Activated naive CD4-positive, alpha-beta T cell (primary cell): ENCODE measurements at places on chromosomes 7 and 10.

GRCh38 chr7:42550706-42551470, 313.9 kb upstream of the GLI3 start:
- DNase-seq, result no peak

- DNase-seq, result no peak
Observed at GRCh38 chr10:131737543-131738395, 163.0 kb upstream of the PPP2R2D start.

DNA sequence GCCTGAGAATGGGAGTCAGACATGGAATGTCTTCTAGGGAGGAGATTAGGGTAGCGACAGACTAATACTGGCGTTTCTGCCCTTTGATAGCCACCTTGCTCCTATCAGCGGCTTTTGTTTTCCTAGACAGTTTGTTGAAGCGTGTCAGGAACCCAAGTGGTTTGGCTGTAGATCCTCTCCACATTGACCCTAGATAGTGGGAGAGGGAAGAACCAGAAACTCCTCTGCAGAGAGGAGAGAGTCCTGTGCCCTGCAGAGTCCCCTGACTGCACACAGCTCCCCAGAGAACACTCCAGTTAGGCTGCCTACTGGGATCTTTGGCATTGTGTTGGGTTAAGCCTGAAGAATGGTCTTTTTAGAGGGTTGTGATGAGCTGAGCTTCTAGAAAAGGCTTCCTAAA, 2.4 kb downstream of the MEPCE start:
- no peak for DNase-seq

DNA sequence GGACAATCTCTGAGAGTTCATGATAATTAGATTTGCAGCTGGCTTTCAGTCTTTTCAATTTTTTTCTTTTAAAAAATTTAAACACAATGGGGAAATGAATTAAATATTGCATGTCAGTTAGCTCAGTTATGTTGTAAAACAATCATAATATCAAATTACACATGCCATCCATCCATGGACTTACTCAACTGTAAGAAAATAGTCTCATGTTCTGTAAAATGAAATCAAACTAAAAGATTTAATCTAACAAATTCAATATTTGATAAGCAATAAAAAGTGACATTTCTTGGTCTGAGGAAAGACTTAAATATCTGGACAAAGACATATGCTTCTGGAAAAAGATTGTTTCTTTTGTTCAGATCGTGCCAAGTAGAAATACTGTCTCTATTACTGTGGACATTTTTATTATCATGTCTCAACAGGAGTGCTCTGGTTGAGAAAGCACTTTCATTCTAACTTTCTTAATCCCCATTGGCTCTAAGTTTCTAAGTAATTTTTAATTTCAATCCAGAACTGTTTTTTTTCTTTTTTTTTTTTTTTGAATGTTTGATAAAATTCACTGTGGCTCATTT, 179.2 kb upstream of the FAM3C start:
- DNase-seq, result no peak

- DNase-seq, result no peak
Observed at GRCh38 chr10:122232769-122233168, 38.3 kb upstream of the BTBD16 start.

GRCh38 chr7:151032936-151033863, 5.0 kb downstream of the ABCB8 start:
- no peak for DNase-seq

GRCh38 chr10:61898435-61898778, 3.1 kb upstream of the ARID5B start:
- DNase-seq, result no peak

DNA sequence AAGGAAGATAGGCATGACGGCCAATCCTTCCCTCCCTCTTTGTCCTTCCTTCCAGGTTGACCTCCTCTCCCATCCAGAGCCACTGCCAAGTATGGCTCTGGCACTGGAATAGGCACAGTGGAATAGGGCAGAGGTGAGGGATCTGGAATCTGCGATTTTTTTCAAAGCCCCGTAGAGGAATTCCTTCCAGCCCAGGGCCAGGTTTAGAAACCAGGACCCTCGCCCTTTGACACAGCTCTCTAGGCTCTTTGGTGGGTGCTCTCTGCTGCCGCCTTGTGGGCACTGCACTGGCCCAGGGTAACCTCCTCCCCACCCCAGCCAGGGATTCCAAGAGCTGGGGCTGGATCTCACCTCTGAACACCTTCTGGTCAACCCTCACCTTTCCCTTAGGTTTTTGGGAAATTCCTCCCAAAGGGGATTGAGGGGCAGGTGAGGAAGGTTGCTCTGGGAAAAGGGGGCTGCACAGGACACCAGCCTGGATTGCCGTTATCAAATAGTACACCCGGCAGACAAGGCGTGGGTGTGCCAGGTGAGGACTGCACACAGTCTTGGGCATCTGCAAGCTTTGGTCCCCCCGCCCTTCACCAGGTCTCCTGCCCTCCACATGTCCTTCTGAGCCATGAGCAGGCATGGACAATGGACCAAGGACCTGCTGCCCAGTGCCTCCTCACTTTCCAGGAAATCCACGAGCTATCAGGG, 22.8 kb downstream of the C10orf105 start:
- DNase-seq, result peak; percentile 44

DNA sequence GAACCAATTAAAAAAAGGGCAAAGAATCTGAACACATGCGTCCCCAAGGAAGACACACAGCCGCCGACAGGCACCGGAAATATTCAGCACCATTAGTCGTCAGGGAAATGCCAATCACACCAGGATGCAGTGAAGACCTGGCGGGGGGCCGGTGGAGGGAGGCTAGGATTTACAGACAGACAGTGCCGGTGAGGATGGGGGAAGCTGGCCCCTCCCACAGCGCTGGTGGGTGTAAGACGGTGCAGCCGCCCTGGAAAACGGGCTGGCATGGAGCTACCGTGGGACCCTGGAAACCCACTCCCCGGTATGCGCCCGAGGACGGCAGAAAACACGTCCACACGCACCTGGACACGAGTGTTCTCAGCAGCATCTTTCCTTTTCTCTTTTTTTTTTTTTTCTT, 4.8 kb upstream of the ADAP1 start:
- DNase-seq, result no peak

GRCh38 chr7:150969475-150969874, 8.6 kb downstream of the KCNH2 start:
- no peak for DNase-seq

DNA sequence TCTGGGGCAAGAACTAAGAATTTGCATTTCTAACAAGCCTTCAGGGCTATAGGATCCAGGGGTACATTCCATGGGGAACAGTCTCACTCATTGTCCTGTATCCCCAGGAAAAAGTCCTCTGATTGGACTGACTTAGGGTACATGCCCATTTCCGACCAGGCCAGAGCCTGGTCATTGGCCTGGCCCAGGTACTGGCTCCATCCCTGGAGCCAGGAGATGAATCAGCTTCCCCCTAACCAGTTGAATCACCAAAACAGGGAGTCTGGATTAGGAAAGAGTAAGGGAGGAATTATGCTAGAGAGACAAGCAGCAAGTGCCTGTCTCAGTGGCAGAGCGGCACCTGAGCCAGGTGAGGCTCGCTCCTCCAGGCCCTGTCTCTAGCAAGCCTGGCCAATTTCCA, 137.5 kb downstream of the FGFR2 start:
- DNase-seq, result no peak

DNA sequence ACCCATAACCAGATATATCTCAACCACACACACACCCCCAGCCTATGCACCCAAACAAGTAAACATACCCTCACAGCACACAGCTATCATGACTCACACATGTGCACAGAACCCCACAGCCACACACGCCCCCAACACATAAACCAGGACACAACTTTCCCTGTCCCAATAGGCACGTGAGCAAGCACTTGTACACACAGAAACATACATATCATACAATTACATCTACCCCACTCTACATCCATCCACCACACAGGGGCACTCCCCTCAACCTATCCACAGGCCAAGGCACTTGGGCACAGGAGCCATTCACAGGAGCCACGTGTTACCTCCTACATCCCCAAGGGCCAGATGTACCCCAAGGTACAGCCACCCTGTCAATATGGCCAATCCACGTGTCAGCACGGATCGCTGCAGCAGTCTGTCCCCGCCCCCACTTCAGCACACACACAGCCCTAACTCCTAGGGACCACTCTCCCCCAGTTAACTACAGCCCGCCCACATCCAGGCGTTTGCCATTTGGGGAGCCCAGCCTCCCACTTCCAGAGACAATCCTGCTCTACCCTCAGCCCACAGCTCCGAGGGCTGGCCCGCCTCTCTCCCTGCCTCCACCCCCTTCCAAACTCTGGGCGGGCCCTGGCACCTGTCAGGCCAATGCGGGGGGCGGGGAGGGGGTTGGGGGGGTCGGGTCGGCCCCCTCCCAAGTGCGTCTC, 163.5 kb downstream of the SH3PXD2A start:
- no peak for DNase-seq

DNA sequence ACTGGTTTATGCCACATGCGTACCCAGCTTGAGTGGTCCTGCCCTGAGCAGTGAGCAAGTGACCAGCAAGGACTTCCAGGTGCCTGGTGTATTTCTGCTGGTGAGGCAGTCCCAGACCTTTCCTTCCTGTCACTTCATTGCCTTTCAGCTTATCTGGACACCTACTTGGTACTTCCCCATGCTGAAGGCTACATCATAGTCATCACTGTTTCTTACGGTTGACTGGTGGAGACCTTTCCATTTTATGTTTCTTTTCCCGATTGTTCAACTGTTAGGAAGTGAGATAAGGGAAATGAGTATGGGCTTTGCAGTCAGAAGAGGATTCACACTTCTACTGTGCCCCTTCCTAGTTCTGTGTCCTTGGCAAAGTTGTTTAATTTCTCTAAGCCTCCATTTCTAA, 358.5 kb downstream of the GFRA1 start:
- DNase-seq, result no peak

- DNase-seq, result no peak
Observed at GRCh38 chr7:78516450-78516849, 717.9 kb downstream of the PHTF2 start.

DNA sequence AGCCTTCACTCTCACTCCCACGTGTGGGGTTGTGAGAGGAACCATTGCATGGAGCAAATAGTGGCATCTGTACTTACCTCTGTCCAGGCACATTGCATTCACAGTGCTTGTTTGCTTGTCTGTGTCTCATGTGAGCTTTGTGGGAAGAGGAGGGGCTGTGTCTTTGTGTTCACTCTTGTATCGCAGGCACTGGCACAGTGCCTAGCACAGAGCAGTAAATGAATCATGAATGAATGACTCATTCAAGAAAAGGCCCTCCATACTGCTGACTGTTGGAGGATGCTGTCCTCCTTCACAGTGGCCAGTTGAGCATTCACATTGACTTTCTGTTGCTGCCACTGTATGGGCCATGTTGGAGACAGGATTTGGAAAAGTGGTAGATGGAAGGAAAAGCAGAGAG, 125.3 kb downstream of the SORCS3 start:
- no peak for DNase-seq

DNA sequence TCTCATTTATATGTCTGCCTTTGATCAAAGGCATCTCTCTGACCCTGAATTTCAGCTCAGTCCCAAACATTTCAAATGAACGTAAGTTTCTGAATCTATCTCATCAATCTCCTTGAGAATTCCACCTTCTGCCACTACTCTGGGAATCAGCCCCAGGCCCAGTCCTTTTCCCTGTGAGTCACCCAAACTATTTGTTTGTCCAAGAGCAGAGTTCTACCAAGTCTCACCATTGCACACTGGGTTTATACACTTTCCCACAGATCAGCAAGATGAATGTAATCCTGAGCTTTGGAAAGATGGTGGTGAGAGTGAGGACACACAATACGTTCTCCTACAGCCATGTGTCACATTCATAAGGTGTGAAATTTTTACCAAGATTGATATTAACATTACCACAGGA, 251.3 kb upstream of the VWC2 start:
- DNase-seq, result no peak
